Retina (tissue), 1 donor: ENCODE measurements at places on chromosomes 3 and 15.

GRCh38 chr3:176376531-176376930, 820.8 kb downstream of the TBL1XR1 start:
- DNase-seq: no peak

GRCh38 chr3:72011485-72011884, 226.5 kb upstream of the PROK2 start:
- no peak for DNase-seq

DNA sequence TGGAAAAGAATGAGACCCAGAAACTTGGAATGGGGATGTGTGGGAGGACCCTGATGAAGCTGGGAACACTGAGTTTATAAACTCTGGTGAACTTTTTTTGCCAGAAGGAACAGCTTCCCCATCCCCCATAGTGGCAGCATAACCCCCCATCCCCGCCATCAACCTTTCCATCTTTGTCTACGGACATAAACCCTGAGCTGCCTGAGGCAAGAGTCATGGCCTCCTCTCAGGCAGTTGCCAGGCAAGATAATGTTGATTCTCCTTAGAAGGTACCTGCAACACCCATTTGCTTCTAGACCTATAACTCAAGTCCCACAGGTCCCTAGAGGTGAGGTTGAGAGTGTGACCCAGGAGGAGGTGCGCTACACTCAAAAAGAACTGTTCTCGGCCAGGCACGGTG, 11.5 kb downstream of the MAP4 start:
- no peak for DNase-seq

- no peak for DNase-seq
Observed at GRCh38 chr3:13335059-13335458, 85.1 kb downstream of the NUP210 start.

GRCh38 chr3:34323517-34323916, 525.1 kb downstream of the PDCD6IP start:
- no peak for DNase-seq

- no peak for DNase-seq
Observed at GRCh38 chr3:39428745-39429201, 22.3 kb downstream of the RPSA start.

DNA sequence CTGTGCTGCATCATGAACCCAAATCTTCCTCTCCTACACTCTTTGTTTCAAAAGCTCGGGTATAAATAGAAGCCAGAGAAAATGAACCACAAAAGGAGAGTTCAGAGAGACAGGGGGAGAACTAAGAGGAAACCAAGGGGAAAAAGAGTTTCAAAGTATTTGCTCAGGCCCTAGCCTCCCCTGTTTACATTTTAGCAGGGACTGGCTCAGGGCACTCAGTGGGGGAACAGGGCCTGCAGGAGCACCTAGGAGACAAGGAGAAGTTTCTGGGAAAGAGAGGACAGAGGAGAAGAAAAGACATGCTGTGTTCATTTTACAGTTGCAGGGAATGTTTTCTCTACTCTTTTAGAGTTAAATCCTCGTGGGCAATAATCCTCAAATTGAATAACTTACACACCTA, 8.5 kb upstream of the IL17RD start:
- DNase-seq: no peak
